ENCODE measurements at places on chromosomes 5 and 9. TPM values are rescaled to one million over a fixed set of nuclear protein-coding genes. Genes with fewer than 3 reads are reported as not detected.

DNA sequence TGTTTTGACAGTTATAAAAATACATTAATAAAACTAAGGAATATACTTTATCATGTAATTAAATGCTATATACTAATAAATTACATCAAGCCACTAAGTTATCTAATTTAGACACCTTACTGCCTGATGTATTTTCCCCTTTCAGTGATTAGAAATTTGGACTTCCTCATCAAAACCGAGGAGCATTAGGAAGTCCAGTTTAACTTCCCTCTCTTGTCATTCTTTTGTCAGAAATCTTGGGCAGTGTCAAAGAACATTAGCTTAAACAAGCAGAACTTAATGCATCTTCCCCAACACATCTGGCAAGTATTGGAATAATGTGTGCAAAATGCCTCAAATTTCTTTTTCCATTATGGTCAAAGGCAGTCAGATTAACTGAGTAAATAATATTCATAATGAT, 81.6 kb downstream of the PLPP1 start:
- no peaks in the 10 kb centered on the region for H3K36me3 ChIP-seq
- no peak overlapping the region for H3K4me3 ChIP-seq
- H3K27ac ChIP-seq: no peak overlapping the region

GRCh38 chr9:129923589-129923988, 88.3 kb downstream of the USP20 start:
- H3K4me3 ChIP-seq: no peak overlapping the region
- no peaks in the 10 kb centered on the region for H3K4me1 ChIP-seq
- H3K36me3 ChIP-seq: no peaks in the 10 kb centered on the region

GRCh38 chr9:1907465-1907864, 107.7 kb upstream of the SMARCA2 start:
- no peak for DNase-seq
- no peaks in the 10 kb centered on the region for H3K27me3 ChIP-seq
- H3K4me3 ChIP-seq: no peak overlapping the region
- H3K4me1 ChIP-seq: no peaks in the 10 kb centered on the region
- no peaks in the 10 kb centered on the region for H3K36me3 ChIP-seq
- no peak overlapping the region for H3K27ac ChIP-seq

TXNDC8 gene
- total RNA-seq: not detected

GRCh38 chr5:12876541-12877298, 972.5 kb upstream of the CTNND2 start:
- H3K27ac ChIP-seq: no peak overlapping the region
- H3K4me1 ChIP-seq: no peaks in the 10 kb centered on the region
- no peak for DNase-seq
- no peak overlapping the region for H3K4me3 ChIP-seq
- H3K36me3 ChIP-seq: no peaks in the 10 kb centered on the region

GRCh38 chr9:26260238-26260637, 582.0 kb upstream of the TUSC1 start:
- H3K27me3 ChIP-seq: no peaks in the 10 kb centered on the region
- no peak for DNase-seq
- no peaks in the 10 kb centered on the region for H3K4me1 ChIP-seq
- H3K36me3 ChIP-seq: no peaks in the 10 kb centered on the region
- H3K4me3 ChIP-seq: no peak overlapping the region

PCDHA5 gene
- total RNA-seq: 0.15 TPM
